SJSA1 (cell line): ENCODE measurements at places on chromosomes 1 and 21. TPM values are rescaled to one million over a fixed set of nuclear protein-coding genes. Genes with fewer than 3 reads are reported as not detected.

Gene TEKT2
- total RNA-seq = not detected in 2 replicates

- H3K4me3 ChIP-seq = peak overlapping the region; percentile 99
- H3K27ac ChIP-seq = peak overlapping the region; percentile 92
- H3K36me3 ChIP-seq = peaks cover 13% of the 10 kb centered on the region
Measured at GRCh38 chr1:41240781-41241353, 1.2 kb downstream of the SCMH1 start.

Gene THEM5
- not detected in 2 replicates for total RNA-seq

DNA sequence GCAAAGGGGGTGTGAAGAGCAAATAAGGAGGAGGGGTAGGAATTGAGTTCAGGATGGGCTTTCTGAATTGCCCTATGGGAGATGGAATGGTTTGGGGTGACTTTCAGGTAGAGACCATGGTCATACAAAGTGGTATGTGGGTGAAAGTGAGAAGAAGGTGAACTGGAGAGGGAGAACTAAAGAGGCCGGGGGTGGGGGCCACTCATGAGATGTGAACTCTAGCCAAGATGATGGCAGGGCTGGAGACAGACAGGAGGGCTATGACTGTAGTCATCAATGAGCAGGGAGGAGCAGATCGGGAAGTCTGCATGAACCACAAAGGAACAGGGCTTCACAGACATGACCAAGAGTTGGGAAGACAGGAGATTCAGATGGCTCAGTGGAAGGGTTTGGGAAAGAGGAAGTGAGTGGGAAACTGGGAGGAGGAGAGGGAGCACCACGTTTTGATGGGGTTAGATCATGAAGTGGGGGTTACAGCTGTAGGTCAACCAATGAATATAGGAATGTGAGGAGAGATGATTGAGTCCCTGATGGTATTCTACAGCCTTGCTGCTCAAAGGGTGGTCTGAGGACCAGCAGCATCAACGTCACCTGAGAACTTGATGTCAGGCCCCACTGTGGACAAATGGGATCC is 20.7 kb upstream of the LRRC8D start:
- H3K27ac ChIP-seq = no peak overlapping the region
- no peaks in the 10 kb centered on the region for H3K36me3 ChIP-seq
- no peaks in the 10 kb centered on the region for H3K27me3 ChIP-seq
- H3K4me1 ChIP-seq = no peaks in the 10 kb centered on the region; the same call in 1 of the 2 replicates
- H3K4me3 ChIP-seq = no peak overlapping the region

DNA sequence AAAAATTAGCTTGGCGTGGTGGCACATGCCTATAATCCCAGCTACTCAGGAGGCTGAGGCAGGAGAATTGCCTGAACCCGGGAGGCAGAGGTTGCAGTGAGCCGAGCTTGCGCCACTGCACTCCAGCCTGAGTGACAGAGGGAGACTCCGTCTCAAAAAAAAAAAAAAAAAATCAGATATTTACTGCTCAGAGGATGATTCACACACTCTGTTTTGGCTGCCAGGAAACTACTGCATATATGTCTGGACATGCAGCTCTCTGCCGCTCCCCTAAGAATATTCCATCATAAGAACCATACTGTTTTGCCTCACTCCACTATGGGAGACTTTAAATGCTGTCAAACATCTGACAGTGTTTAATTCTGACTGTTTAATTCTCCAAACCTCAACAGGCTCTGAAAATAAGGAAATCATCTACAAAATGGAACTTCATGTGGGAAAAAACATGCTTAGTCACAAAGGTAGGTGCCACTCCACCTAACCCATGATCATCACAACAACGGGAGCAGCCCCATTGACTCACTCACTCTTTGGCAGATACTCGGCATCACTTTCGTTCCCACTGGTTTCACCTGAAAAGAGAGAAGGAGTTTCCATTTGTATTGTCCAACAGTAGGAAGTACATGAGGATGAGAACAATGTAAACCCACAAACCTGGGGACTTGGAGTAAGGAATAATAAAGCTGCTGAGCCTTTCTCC is 29.3 kb upstream of the BCAS2 start:
- DNase-seq = no peak
- no peaks in the 10 kb centered on the region for H3K36me3 ChIP-seq
- H3K27ac ChIP-seq = no peak overlapping the region

DNA sequence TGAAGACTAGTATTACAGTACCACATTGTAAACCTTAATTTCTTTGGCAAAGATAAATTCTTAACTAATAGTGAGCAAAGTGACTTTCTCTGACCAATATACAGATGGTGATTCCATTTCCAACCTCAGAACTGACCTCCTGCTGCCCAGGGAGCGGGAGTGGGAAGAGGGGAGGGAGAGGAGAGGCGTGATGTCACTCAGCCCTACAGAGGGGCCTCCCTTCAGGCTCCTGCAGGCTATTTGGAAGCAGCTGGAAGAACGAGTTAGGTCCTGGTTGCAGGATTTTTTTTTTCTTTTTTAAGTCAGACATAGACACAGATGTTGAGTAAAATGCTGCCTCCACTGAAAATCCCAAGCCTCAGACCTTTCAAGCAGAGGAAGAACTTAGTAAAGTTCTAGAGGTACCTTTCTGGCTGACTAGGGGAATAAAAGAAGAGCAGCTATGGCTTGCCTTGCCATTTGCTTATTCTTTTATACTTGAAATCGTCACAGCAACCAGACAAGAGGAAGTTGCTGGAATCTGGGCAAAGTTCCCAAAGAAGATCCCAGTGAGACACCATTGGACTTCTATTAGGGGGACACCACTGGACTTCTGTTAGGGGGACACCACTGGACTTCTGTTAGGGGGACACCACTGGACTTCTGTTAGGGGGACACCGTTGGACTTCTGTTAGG is 54.5 kb downstream of the EXO1 start:
- H3K4me1 ChIP-seq = no peaks in the 10 kb centered on the region
- DNase-seq = no peak

GRCh38 chr1:156577550-156577949 is 2.0 kb upstream of the TTC24 start:
- no peak overlapping the region for H3K4me3 ChIP-seq
- H3K36me3 ChIP-seq = no peaks in the 10 kb centered on the region
- DNase-seq = no peak
- H3K27ac ChIP-seq = no peak overlapping the region

- peak overlapping the region; percentile 85 for H3K27ac ChIP-seq
- H3K27me3 ChIP-seq = no peaks in the 10 kb centered on the region
- peak; percentile 78 for DNase-seq
Measured at GRCh38 chr1:78095593-78095992, 49.8 kb downstream of the GIPC2 start.

- H3K27me3 ChIP-seq = no peaks in the 10 kb centered on the region
- DNase-seq = peak; percentile 65
- peaks cover 6% of the 10 kb centered on the region for H3K4me1 ChIP-seq
- H3K4me3 ChIP-seq = no peak overlapping the region
Measured at GRCh38 chr1:54810153-54810942, 9.2 kb upstream of the TTC22 start.

Gene TRIM46
- 0.21 and 1.1 TPM in 2 replicates for total RNA-seq

GRCh38 chr1:19651141-19651737 is 7.1 kb downstream of the NBL1 start:
- H3K27me3 ChIP-seq = no peaks in the 10 kb centered on the region
- H3K36me3 ChIP-seq = no peaks in the 10 kb centered on the region
- no peak overlapping the region for H3K27ac ChIP-seq
- H3K4me1 ChIP-seq = peaks cover 16% of the 10 kb centered on the region

GRCh38 chr1:9233241-9233941 is 1.2 kb upstream of the H6PD start:
- H3K4me1 ChIP-seq = peaks cover 24% of the 10 kb centered on the region
- H3K4me3 ChIP-seq = no peak overlapping the region
- no peaks in the 10 kb centered on the region; the same call in 1 of the 2 replicates for H3K36me3 ChIP-seq
- H3K27me3 ChIP-seq = no peaks in the 10 kb centered on the region
- H3K27ac ChIP-seq = no peak overlapping the region
- no peak for DNase-seq

Gene ITLN1
- not detected in 2 replicates for total RNA-seq

Gene CRP
- not detected in 2 replicates for total RNA-seq

Gene SLC26A9
- not detected in 2 replicates for total RNA-seq
